H4 (cell line): ENCODE measurements at places on chromosomes 4 and X. TPM values are rescaled to one million over a fixed set of nuclear protein-coding genes. Genes with fewer than 3 reads are reported as not detected.

GRCh38 chrX:115268421-115268820 is 21.1 kb upstream of the LUZP4 start:
- DNase-seq, result no peak

GRCh38 chr4:89403826-89404225 is 96.2 kb upstream of the GPRIN3 start:
- DNase-seq, result no peak

GRCh38 chr4:108651014-108651791 is 804 bp downstream of the OSTC start:
- DNase-seq, result no peak

- DNase-seq, result no peak
Observed at GRCh38 chr4:114056599-114056998, 77.2 kb upstream of the ARSJ start.

GRCh38 chrX:1591863-1592469 is 562 bp downstream of the AKAP17A start:
- DNase-seq, result no peak

DNA sequence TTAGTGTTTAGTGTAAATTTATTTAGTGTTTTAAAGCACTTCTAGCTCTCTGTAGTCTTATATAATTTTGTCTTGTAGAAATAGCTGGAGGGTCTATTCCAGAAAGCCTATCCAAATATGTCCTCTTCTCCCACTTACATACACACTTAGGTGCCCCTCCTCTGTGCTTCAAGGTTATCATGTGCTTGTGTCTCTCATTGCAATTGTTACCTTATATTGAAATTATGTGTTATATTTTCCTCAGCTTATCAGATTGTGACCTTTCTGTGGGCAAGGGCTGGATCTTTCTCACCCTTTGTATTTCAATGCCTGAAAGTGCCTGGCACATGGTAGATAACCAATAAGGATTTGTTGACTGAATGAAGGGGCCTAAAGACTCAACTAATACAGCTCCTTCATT is 18.4 kb downstream of the WDR44 start:
- DNase-seq, result no peak

DNA sequence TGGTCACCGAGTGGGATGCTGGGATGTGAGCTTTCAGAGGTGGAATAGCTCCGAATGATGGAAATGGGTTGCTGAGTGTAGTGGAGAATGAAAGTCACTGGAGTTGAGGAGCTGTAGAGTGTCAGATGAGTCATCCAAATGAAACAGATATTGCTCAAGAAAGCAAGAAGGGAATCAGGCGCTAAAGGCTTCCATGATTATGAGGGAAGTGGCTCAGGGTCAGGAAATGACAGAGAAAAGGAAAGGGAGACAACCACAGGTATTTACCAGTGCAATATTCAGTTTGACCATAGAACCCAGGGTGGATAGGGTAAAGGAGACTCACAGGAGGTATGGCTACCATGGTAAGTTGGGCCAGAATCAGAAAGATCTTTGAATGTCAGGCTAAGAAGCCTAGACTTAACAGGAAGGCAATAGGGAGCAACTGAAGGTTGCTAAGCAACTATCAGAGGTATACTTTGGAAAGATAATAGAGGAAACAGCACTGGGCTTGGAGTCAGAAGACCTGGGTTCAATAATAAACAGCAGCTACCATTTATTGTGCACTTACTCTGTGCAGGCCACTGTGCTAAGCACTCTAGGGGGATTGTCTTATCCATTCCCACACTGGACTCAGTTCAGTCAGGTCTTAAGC is 11.7 kb downstream of the LAS1L start:
- DNase-seq, result no peak

DNA sequence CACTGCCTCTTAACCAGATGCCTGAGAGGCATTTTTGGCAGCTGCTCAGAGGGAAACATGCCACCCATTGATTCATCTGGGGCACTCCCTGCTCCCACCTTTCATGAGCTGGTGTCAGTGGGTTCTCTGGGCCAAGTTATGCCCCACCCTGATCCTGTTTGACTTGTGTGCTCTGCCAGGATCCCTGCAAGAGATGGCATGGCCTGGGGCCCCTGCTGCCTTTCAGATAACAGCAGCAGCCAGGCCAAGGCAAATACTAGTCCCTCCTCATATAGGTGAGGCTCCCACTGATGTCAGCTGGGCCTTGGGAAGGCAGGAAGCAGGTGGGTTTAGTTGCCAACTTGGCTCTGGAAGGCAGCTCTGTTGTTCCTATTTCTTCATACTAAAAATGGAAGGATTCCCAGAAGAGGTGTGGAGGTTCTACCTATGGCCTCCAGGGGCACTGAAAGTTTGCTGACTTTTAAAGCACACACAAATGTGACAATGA is 192.9 kb upstream of the RBPJ start:
- no peak for DNase-seq

GRCh38 chr4:182015893-182016292 is 227.3 kb upstream of the TENM3 start:
- DNase-seq, result peak; percentile 13

DNA sequence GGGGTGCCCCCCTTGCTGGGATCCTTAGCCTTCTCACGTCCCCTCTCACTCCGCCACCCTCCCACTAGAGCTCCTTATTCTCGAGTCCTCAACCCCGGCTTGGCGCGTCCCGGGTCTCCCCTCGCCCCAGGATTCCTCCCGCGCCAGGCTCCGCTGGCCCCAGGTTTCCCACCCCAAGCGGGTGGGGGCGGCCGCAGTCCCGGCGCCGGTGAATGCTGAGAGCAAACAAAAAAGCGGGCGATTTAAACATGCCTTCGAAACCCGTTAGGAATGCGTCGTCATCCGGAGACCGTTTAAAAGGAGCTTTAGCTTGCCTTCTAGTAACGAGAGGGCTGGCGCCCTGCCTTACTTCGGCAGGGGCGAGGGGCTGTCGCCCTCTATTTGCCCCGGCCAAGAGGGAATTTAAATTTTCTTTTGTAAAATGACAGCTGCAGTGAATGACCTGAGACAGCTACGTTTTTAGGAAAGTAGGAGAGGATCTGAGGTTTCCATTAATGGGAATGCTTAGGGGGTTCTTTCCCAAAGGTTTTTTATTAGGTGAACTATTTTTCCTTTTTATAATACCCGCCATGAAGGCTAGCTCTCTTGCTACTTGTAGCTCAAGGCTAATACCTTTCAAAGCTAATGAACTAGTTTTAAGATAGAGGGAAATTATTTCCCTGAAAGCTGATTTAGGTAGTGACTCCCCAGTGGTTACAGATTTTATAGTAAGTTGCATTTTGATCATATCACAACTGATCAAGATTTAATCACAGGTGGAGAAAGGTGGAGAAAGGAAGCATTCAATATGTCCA is 3.1 kb downstream of the JADE1 start:
- peak; percentile 51 for DNase-seq

GRCh38 chr4:14916554-14917297 is 85.6 kb upstream of the CPEB2 start:
- DNase-seq, result peak; percentile 87

DNA sequence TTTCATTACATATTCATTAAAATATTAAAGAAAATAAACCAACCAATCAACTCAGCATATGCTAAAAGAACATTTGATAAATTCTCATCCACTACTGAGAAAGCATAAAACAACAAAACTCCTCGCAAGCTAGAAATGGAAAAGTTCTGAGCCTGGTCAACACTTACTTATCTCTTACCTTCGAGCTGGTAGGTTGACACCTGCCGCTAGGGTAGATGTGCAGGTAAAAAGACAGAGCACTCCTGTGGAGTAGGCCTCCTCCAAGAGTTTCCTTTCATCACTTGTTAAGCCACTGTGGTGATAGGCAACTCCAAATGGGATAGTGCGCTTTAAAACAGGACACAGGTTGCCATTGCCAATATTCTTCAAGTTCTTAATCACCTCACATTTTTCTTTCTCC is 18.9 kb downstream of the HELQ start:
- DNase-seq, result no peak

DNA sequence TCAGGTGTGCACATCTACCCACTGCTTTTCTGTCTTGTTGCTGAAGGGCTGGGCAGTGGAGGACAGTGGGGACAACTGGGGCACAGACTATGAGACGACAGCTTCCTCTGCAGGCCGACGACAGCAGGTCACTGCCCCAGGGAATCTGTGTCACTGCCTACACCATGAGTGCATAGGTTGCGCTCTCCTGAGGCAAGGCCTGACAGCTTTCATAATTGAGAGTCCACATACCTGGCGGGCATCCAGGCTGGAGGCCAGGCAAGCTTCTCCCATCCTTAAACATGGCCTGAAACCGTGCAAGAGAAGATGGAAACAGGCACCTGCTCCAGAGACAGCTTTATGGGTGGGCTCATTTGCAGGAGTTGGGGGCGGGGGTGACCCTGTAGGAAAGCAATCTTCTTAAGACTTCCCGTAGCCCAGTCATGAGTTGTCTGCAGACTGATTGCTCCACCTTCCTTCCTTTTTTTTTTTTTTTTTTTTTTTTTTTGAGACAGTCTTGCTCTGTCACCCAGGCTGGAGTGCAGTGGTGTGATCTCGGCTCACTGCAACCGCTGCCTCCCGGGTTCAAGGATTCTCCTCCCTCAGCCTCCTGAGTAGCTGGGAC is 2.9 kb downstream of the ANOS1 start:
- no peak for DNase-seq

DNA sequence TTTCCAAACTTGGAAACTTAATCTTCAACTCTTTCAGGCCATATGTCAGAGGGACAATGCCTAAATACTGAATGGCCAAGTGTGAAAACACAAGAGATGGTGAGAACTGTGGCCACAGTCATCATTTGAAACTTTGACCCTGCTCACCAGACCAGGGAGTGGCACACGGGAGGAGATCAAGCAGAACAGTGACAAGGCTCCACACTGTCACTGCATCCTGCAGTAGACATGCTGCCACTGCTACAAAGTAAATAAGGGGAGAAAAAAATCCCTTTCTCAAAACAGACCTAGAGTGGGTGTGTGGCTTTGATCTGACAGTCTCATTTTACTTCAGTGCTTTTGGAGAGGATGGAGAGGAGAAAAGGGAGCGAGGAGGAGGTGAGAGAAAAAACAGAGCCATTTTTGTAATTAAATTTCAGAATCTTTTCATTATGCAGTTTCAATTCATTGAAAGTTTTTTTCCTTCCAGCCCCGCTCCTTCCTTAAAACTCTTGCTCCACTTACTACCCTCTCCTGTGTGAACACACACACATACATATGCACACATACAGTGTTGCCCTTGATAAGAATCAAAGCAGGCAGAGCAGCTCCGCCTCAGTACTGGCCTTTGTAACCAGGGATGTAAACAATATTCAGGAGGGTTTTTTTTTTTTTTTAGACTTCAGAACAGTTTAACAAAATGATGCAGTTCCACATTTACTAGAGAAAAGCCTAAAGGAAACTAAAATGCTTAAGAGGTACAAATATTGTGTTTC is 34.4 kb downstream of the NEXMIF start:
- DNase-seq, result no peak

DNA sequence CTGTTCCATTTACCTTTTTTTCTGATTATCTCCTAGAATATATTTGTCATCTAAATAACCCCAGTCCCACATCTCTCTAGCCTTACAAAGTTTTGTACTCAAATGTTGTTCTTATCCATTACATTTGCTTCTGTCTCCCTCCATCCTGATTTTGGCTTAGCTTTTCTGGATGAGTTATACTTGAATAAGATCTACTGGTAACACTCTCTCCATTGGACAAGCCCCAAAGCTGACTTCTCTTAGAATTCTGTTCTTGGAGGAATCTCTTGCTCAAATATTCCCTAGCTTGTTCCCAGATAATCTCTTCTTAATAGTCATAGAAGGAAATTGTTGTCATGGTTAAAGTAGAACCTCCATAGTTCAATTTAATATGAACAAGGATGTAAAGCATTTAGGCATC is 115.5 kb upstream of the HS3ST1 start:
- DNase-seq, result no peak

GRCh38 chrX:107849747-107850421 is 24.2 kb downstream of the MID2 start:
- DNase-seq, result peak; percentile 21

DNA sequence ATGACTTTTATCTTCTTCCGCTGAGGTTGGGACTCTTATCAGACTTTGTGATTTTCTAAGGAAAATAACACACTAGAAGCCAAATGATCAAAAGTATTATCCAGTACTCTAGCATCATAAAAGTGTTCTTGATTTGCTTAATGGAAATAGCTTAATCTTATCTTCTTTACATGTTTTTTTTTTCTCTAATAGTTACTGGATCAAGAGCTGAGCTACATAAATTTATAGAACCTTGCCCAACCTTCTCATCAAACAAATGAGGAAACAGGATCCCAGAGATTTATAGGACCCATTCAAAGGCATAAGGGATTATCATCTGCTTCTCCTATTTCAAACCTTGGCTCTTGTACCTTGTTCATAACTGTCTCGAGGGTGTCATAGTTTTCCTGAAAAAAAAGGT is 68.3 kb upstream of the WDR17 start:
- DNase-seq, result no peak

- DNase-seq, result no peak
Observed at GRCh38 chr4:56226579-56226978, 160.7 kb downstream of the AASDH start.

GRCh38 chr4:92235731-92236130 is 68.0 kb upstream of the GRID2 start:
- DNase-seq, result peak; percentile 14

DNA sequence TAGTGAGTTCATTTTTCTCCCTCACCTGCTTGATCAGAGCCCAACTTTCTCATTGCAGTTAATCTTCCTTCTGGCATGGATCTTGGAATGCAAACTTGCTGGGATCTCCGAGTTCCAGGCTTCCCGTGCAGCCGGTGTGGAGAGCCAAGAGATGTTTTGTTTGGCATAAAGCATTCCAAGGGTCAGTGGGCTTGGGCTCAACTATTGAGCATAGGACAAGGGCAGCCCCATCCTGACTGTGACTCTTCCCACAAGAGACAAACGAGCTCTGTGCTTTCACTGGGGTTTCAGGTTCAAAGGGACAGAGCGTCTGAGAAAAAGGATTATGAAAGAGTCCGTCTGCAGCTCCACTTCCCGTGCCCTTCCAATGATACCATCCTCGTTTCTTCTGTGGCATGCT is 10.5 kb downstream of the TLR7 start:
- DNase-seq, result no peak

The CHRNA9 gene
- total RNA-seq, result 0.85 and 1.4 TPM in 2 replicates

The DBET gene
- total RNA-seq, result not detected in 2 replicates

The AKAP4 gene
- total RNA-seq, result not detected in 2 replicates

The DAPP1 gene
- not detected in 2 replicates for total RNA-seq

The MBNL3 gene
- 7.9 and 12.2 TPM in 2 replicates for total RNA-seq

The AFAP1 gene
- 43.2 and 45.6 TPM in 2 replicates for total RNA-seq

The CXorf38 gene
- 10.7 and 13.8 TPM in 2 replicates for total RNA-seq
